ENCODE measurements at places on chromosomes 7 and 10.
A peak's percentile ranks its signal among the peaks of the same experiment; 100 is the strongest.

- no peak for DNase-seq
Measured at GRCh38 chr7:112224186-112224585, 17.7 kb downstream of the ZNF277 start.

DNA sequence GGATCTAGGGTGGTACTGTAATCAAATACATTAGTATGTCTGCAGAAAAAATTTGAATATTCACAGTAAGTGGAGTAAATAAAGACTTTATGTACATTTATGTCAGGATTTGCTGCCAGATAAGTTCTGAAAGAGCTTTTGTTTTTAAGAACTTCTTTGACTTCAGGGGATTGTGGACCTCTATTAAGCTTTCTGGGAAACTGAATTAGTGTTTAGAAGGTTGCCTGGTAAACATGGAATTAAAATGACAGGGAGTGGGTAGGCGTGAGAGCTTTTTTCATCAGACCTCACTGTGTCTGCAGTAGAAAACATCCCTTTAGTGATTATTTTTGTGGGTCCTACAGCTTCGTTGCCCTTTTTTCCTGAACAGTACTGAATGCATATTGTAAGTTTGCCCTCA, 15.7 kb downstream of the SDHAF3 start:
- no peak for DNase-seq

DNA sequence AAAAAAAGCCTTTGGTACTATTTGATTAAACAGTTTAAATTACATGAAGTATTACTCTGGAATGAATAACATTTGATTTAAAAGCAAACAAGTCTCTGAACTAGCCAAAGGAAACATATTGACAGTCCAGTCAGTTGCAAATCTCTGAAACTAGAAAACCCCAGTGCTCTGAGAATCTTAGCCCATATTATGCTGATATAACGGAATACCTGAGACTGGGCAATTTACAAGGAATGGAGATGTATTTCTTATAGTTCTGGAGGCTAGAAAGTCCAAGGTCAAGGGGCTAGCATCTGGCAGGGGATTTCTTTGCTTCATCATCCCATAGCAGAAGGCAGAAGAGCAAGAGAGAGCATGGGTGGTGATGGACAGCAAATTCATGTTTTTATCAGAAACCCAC, 21.7 kb upstream of the FKBP9 start:
- DNase-seq, result no peak

GRCh38 chr7:99557940-99558305, 519 bp upstream of the ZNF655 start:
- no peak for DNase-seq

GRCh38 chr10:88901206-88901983, 21.4 kb downstream of the STAMBPL1 start:
- DNase-seq, result no peak

GRCh38 chr10:16231734-16232435, 204.9 kb upstream of the PTER start:
- DNase-seq, result no peak

- DNase-seq, result no peak
Measured at GRCh38 chr7:11193131-11193867, 219.6 kb downstream of the PHF14 start.

DNA sequence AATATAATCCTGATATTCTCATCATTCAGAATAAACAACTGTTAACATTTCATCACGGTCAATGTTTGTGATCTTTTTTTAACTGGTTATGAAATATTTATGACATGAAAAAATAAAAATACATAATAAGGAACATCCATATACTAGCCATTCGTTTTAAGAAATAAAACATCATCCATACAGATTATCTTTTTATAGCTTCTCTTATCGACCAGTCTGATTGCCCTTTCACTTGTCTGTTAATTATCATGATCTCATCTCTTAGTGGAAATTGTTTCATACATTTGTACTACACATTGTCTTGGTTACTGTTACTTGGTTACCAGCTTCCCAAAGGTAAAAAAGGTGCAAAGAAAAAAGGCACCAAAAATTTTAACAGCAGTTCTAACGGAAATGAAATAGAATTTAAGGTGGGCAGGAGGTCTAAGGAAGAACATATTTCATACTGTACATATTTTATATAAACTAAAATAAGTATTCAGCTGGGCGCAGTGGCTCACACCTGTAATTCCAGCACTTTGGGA, 8.4 kb downstream of the ARHGAP21 start:
- no peak for DNase-seq

DNA sequence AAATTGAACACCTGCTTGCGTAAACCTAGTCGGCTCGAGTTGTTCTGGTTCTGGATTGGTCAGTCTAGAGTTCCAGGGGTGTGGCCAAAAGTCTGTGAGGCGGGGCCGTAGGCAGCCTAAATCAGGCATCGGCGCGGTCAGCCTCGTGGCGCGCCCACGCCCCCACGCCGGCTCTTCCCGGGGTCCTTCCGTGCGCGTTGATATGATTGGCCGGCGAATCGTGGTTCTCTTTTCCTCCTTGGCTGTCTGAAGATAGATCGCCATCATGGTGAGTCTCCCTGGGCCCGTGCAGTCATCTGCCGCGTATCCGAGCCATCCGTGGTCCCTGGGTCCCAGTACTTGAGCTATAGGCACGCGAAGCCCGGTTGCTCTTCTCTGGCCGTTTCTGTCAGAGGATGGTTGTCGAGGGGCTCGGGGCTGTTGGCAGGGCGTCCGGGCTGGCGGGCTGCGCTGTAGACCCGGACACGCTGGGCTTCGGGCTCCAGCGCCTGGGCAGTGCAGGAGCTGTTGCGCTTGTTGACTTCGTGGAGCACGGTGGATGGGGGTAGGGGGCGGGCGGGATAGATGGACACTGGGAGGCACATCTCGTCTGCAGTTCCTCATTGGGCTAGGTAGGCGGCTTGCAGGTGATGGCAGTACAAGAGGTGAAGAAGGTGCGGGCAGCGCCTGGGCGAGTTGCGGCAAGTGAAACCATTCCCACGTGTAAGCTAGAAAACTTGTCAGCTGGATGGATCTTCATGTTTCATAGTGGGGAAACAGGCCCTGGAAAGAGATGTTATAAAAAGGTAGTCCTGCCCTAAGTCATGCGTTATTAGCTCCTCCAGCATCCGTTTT, at the start of gene RPS24:
Gene RPS24 (plus strand): TSS at position 227 of the 834 bp plus-strand sequence. CDS start 39 bp downstream, at position 266.
- peak; percentile 95 for DNase-seq

GRCh38 chr7:44498230-44498954, 7.9 kb upstream of the NUDCD3 start:
- DNase-seq, result no peak

- no peak for DNase-seq
Measured at GRCh38 chr10:101893510-101894120, 50.0 kb upstream of the KCNIP2 start.

GRCh38 chr7:16479591-16479990, 14.1 kb upstream of the SOSTDC1 start:
- no peak for DNase-seq

GRCh38 chr7:80735330-80735729, 96.9 kb downstream of the CD36 start:
- DNase-seq, result no peak

DNA sequence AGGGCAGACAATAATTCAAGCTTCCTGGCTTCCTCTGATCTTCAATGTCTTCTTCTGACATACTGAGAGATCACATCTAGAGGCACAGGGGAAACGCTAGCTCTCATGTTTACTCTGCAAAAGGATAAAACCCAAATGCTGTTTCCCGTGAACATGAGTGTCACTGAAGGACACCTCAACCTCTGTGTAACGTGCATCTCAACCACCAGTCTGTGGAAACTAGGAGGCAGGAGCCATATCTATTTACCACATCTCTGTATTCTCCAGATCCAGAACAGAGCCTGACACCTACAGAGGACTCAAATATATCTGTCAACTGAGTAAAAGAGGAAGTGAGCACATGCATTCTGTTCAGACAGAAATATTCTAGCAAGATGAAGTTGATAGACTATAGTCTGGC, 140.3 kb upstream of the TARP start:
- DNase-seq, result no peak

DNA sequence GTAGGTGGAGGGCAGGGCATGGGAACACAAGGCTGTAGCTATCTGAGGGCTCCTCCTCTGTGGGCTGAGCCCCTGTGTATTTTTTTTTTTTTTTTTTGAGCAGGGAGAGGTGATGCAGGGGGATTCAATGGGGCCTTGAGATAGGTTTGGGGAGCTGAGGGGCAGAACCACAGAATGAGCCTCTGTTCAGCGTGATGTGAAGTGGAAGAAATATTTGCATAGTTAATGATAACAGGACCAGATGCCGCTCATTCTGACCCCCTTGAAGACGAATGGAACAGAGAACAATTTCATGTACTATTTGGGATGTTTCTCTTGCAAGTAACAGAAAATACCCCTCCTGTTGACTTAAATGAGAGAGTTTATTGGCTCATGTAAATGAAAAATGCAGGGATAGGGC, 69.7 kb upstream of the EMX2 start:
- DNase-seq, result no peak

- no peak for DNase-seq
Measured at GRCh38 chr10:59675812-59676211, 33.8 kb downstream of the SLC16A9 start.
